Stimulated activated CD4-positive, alpha-beta T cell treated with anti-CD3 and anti-CD28 coated beads, Interleukin-15, amount 100 ng/mL, for 1 hour (primary cell): ENCODE measurements at places on chromosomes 11 and 22.

GRCh38 chr11:114449845-114450244, 10.6 kb downstream of the REXO2 start:
- no peak for DNase-seq

GRCh38 chr11:45518141-45518832, 147.1 kb downstream of the CHST1 start:
- DNase-seq = no peak

- DNase-seq = no peak
Observed at GRCh38 chr22:46727813-46728364, 10.2 kb downstream of the CERK start.

DNA sequence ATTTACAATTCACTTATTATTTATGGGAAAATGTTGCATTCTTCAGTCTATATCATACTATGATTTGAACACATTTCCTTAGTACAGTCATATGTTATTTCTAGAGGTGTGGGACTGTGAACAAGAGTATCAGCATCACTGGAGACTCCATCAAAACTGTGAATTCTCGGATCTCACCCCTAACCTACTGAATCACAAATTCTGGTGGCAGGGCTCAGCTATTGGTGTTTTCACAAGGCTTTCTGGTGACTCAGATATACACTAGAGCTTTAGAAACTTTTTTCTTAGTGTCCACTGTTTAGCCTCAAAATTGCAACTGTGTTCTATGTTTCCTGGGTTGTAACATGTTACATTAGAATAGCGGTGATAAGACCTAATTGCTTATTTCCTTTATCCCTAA, 352.9 kb upstream of the DDI1 start:
- DNase-seq = no peak

DNA sequence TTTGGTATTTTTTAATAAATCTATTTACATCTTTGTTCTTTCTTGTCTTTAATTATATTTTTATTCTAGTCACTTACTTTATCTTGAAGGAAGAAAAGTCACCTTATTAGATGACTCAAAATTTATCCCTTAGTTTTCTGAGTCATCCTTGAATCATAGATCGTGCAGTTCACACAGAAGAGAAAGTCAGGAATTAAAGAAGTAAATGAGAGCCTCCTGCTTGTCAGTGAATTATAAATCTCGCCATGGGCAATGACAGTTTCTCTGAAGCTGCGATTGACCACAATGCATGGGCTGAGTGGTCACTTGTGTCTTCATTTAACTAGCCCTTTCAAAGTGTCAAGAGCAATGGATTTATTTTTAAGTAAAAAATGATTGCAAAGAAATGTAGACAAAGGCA, 91.2 kb downstream of the LUZP2 start:
- no peak for DNase-seq

DNA sequence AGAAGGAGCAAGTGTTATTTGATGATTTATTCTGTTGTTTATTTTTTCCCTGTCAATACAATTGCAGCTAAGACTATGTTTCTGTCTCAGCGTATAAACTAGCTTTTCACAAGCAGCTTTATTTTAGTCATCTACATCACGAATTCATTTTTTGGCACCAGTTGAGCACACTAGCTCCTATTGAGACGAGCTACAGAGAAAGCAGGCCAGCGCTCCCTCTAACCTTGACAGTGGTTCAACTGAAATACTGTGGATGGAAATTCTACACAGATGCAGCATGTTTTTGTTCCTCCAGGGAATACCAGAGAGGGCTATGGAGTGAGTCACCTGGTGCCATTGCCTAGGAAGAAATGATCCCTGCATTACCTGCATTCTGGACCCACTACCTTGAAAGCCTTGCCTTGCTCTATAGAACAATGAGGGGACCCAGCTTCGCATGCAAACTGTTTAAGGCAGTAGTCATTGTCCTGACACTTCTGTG, 108.2 kb upstream of the ARHGAP42 start:
- no peak for DNase-seq
